ENCODE measurements at places on chromosomes 7 and 10.
A peak's percentile ranks its signal among the peaks of the same experiment; 100 is the strongest.

- DNase-seq: peak; percentile 66
Observed at GRCh38 chr10:86899670-86900276, 57.6 kb downstream of the MMRN2 start.

GRCh38 chr10:114017873-114018272 lies 25.8 kb upstream of the ADRB1 start:
- no peak for DNase-seq

- DNase-seq: no peak
Observed at GRCh38 chr10:112585960-112586359, 138.9 kb downstream of the VTI1A start.

- DNase-seq: peak; percentile 44
Observed at GRCh38 chr7:97005183-97006054, at the start of gene DLX6. DLX6 (plus strand) TSS chr7:97005553; CDS start chr7:97005978, 425 bp downstream.

DNA sequence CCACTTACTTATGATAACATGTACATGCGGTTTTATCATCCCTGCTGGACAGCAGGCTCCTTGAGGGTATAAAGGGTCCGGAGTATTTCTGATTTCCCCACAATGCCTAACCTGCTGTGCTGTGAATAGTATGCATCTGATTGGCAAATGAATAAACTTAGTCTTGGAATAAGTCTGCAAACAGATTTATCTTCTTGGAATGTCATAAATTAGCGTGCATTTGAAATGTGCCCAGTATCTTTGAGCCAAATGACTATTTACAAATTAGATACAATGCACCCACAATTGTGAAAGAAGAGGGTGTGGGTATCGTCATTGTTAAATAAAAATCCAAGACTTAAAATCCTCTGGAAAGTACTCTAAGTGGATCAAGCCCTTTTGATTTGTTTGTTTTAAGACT lies 106.0 kb downstream of the OSBPL3 start:
- DNase-seq: no peak

DNA sequence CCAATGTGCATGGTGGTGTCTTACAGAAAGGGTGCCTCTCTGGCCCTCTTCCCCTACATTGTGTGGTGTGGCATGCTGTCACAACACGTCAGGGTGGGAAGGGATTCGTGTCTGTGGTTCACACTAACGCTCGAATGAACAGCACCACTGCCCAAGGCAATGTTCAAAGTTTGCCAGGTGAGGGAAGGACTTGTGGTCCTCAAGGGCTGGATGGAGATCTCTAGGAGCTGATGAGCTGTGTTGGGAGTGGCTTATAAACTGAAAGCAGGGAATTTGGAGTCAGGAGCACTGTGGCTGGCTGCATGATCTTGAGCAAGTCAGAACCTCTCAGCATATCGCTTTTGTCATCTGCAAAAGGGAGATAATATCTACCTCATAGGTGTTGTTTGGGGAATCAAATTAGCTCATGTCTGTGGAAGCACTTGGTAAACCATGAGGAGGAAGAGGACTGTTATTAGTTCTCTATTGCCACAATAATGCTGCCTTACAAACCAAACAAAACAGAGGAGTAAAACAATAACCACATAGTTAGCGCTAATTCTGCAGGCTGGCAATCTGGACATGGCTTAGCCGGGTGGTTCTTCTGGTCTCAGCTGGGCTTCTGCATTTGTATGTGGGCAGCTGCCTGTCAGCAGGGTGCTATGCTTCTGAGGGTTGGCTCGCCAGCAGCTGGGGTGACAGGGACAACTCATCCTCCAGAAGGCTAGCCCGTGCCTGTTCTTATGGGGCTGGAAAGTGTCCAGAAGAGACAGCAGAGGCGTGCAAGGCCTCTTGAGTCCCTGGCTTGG lies 22.9 kb upstream of the C10orf105 start:
- no peak for DNase-seq

GRCh38 chr10:126392469-126392868 lies 4.2 kb upstream of the ADAM12 start:
- DNase-seq: no peak

DNA sequence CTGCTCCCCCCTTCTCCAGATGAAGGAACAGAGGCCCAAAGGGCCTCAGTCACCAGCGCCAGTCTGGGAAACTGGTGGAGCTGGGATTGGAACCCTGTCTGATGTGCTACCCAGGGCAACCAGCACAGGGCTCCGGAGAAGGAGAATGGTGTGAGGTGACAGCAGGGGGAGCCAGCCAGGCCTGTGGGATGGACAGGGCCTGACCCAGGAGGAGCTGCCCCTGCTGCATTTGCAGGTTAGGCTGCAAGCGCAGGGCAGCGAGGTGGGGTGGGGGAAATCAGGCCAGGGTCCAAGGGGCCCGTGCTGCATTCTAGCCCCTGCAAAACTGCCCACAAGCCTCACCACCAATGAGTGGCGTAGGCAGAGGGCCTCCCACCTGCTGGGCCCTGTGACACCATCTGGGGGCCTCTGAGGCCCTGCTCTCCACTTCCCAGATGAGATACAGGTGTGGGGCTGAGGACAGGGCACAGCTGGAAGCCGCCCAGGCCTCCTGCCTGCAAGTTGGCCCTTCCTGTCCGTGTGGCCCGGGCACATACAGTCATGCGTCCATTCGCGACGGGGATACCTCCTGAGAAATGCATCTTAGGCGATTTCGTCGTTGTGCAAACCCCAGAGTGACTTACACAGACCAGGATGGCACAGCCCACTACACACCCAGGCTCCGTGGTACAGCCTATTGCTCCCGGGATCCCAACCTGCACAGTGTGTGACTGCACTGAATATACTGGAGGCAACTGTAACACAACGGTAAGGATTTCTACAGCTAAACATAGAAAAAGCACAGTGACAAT lies 45.3 kb downstream of the RASGEF1A start:
- DNase-seq: no peak

DNA sequence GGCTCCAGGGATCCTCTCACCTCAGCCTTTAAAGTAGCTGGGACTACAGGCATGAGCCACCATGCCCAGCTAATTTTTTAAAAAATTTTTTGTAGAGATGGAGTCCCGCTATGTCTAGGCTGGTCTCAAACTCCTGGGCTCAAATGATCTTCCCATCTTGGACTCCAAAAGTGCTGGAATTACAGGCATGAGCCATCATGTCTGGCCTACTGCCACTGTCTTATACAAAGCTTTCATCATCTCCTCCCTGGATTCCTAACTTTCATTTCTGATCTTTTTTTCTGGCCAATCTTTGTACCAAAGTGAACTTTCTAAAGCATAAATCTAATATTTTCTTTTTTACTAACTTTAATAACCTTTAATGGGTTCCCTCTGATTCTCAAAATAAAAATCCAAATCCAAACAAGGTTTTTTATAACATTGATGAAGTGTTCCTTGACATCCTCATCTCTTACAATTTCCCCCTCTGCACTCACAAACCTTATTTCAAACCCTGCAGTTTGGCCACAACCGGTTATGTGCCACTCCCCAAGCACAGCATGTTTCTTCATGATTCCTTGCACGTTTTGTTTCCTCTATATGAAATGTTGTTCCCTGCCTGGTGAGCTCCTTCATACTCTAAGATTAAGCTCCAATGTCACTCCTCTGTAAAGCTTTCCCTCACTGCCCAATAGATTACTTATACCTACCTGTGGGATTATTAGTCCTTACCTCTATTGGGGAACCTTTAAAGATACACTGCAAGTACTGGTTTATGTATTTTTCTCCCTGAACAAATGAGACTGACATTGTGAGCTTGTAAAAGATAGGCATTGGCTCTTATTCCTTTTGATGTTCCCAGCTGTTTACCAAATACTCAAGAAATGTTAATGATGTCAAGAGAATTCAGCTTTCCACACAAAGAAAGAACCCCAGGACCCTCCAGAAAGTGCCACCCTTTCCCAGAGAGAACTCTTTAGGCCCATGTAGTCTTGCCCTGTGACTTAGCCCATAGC lies 101.7 kb downstream of the HOXA1 start:
- DNase-seq: no peak

GRCh38 chr7:103577059-103577458 lies 131.1 kb upstream of the SLC26A5 start:
- DNase-seq: no peak

- no peak for DNase-seq
Observed at GRCh38 chr10:51806079-51806835, 106.9 kb upstream of the CSTF2T start.

DNA sequence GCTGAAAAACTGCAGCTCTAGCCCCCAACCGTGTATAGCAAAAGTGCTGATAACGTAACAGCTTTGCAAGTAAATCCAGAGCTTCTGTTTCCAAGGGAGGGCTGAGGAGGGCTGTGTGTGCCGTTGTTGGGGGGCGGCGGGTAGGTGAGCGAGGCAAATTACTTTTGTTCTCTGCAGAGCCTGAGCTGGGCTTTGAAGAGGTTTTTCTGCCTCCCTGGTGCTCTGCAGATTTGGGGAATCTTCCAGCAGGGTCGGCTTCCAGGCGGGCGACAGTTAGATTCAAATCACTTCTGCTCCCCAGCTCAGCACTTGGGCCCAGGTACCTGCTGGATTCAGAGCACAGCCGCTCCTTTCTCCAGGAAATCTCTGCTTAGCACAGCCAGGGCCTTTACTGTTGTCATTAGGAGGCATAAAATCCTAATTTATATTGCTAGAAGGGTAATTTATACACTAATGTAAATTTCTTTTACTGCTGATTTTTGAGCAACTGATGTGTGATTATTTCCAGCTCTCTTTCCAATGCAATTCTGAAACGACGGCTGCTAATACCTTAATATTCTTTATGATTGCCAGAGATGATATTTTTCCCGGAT lies 442.4 kb downstream of the TYW1 start:
- DNase-seq: no peak

GRCh38 chr7:118039963-118040489 lies 143.9 kb upstream of the LSM8 start:
- no peak for DNase-seq

DNA sequence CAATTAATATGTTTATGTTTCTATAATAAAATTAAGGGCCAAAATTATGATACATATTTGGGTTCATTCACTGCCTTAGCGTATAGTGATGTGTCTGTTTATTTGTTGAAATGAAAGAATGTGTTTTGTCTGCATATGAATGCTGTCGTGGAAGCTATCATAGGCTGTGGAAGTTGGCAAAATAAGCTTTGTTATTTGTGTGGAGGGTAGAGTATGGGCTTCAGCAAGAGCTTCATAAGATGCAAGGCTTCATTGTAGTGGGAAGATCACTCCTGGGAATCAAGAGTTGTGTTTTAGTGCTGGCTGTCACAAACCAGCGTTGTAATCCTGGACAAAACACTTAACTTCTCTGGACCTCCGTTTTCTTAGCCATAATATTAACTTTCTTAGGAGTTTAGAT lies 2.5 kb downstream of the SLK start:
- no peak for DNase-seq

- DNase-seq: no peak
Observed at GRCh38 chr10:22278441-22278782, 37.8 kb upstream of the COMMD3 start.

DNA sequence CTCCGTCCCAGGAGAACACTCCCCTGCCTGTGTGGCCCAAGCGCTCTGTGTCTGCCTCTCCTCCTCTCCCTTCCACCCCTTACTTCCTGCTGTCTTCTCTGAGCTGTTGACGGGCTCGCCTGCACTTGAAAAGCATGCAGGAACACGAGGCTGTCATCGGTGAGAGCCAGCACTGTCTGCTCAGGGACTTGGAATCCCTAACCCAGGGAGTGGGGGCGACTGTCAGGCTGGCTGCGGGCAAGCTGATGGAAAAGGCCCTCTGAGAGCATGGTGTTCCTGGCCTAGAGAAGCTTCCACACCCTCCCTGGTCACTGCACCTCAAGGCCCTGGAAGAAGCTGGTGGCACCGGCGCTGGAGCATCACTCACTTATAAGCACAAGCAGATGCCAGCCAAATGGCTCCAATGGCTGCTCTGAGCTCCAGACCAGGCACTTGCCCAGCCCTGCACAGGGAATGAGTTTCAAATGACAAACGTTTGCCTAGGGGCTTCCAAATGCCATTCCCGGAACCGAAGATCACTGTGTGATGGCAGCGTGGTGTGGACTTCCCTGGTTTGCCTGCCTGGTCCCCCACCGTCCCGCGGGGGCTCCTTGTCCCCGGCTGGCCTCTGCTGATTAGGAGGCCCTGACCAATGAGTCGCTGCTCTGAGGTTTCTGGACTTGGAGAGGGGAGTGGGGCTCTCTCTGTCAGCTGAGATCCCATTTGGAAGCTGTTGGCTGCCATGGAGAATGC lies 56.7 kb upstream of the EBF3 start:
- no peak for DNase-seq

DNA sequence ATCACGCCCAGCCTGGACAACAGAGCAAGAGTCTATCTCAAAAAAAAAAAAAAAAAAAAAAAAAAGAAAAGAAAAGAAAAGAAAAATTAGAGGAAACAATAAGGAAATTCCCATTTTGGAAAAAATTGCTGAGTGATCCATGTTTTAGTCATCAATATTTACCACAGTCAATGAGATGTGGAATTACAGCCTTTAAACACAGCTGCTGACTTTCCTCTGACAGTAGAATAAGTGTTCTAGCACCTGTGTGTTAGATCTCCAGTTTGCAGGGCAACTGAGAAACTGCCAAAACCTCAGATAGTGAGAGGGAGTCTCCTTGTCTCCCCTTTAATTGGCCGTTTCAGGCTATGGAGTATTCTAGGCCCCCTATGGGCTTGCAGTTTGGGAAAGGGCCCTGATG lies 520.1 kb downstream of the KCNMA1 start:
- DNase-seq: no peak

GRCh38 chr7:13024121-13024674 lies 336.8 kb downstream of the ARL4A start:
- no peak for DNase-seq

DNA sequence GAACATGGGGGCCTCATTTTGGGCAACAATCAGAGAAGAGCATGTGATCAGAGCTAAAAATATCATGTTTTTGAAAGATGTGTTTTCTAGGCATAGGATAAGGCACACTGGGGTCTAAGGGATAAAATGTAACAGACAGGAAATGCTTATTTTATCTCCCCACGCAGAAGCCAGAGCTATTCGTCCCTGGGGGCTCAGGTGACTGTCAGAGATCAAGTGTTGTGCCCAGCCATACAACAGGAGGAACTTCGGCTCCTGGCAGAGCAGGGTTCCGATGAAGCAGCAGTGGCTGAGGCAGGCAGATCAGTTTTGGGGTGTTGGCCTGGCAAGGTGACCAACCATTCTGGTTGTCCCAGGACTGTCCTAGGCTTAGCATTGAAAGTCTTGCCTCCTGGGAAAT lies 15.2 kb downstream of the NPY start:
- no peak for DNase-seq

DNA sequence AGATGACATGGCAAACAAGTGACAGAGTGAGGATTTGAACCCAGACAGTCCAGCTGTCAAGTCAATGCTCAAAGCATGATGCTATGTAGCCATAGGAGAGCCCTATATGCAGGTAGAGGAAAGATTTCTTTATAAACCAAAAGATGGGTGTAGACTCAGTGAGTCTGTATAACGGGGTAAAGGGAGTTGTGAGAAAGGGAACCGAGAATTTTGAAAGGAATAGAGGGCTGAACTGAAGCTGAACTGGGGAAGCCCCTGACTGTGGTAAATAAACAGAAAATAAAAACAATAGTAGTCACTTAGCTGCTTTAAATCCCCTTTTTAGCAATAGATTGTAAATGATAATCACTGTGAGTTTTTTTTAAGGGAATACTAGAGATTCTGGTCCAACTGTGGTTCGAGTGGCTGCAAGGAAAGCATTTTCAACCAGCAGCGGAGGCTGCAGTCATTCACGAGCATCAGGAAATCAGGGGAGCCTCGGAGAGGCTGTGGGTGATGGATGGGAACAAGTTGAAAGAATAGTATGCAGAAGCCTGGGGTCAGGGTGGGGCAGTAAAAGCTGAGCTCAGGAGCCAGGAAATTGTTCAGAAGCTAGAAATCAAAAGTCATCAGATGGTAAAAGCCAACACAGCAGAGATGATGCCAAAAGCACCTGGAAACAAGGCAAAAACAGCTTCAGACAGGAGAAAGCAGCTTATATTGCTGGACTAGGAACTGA lies 393.5 kb downstream of the GFRA1 start:
- DNase-seq: no peak

GRCh38 chr7:103996639-103997038 lies 7.2 kb upstream of the RELN start:
- DNase-seq: no peak

Data from CD4-positive, CD25-positive, alpha-beta regulatory T cell (primary cell).